ENCODE measurements at places on chromosomes 7 and 10.

GRCh38 chr7:94621120-94621519, 34.8 kb downstream of the SGCE start:
- DNase-seq: no peak

DNA sequence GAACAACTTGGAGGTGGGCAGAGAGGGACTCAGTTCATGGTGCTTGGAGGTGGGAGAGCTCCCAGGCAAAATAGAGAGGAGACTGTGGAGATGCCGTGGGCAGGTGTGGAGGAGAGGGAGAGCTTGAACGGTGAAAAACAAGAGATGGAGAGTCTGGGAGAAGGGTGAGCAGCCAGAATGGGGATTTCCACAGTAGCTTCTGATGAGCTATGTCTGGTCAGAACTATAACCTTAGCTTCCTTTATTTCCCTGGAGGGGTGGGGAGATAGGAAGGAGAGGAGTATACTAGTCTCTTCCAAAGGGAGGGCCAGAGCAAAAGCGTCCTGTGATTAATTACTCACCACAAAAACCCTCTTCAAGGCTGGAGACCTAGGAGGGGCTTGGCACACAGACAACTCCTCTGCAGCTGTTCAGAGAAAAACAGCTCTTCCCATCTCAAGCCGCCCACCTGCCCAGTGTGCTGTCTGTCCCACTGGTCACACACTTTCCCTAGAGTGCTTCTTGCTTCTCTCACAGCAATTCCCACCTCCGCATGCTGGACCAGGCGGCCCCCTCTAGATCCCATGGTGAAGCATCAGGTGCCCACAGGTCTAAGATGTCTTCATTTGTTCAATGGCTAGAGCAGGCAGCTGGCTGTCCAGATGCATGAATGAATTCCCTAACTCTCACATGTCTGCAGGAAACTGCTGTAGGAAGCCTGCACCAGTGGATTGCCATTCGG, 41.9 kb downstream of the TAS2R41 start:
- DNase-seq: no peak

GRCh38 chr7:91039033-91039432, 225.2 kb upstream of the FZD1 start:
- DNase-seq: no peak

- no peak for DNase-seq
These were observed 8.5 kb upstream of the SFR1 start for GRCh38 chr10:104113376-104113956.

DNA sequence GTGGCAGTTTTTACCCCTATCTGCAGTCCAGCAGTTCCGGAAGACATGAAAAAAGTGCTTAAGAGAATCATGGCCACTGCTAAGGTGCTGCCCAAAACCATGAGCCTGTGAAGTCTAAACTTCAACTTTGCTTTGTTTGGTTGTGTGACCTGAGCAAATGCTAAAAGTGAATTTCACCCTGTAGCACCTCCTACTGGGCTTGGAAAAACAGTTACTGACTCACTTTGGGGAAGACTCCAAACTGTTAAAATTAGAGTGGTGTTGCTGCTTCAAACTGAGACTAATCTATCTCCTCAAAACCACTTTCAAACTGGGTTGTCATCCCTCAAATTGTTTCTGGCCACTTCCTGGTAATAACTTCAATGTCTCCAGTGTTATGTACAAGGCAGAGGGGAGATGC, 21.3 kb downstream of the MKX start:
- no peak for DNase-seq

DNA sequence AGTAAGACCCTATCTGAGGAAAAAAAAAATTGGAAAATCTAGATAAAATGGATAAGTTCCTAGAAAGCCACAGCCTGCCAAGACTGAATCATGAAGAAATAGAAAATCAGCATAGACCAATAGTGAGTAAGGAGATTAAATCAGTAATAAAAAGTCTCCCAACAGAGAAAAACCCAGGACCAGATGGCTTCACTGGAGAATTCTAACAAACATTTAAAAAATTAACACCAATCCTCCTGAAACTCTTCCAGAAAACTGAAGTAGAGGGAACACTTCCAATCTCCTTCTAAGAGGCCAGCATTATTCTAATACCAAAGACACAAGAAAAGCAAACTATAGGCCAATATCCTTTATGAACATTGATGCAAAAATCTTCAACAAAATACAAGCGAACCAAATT, 8.8 kb upstream of the LIMK1 start:
- DNase-seq: no peak

GRCh38 chr10:100984672-100985177, 2.6 kb downstream of the MRPL43 start:
- DNase-seq: no peak

GRCh38 chr7:134495546-134495945, 31.8 kb upstream of the AKR1B10 start:
- DNase-seq: no peak

DNA sequence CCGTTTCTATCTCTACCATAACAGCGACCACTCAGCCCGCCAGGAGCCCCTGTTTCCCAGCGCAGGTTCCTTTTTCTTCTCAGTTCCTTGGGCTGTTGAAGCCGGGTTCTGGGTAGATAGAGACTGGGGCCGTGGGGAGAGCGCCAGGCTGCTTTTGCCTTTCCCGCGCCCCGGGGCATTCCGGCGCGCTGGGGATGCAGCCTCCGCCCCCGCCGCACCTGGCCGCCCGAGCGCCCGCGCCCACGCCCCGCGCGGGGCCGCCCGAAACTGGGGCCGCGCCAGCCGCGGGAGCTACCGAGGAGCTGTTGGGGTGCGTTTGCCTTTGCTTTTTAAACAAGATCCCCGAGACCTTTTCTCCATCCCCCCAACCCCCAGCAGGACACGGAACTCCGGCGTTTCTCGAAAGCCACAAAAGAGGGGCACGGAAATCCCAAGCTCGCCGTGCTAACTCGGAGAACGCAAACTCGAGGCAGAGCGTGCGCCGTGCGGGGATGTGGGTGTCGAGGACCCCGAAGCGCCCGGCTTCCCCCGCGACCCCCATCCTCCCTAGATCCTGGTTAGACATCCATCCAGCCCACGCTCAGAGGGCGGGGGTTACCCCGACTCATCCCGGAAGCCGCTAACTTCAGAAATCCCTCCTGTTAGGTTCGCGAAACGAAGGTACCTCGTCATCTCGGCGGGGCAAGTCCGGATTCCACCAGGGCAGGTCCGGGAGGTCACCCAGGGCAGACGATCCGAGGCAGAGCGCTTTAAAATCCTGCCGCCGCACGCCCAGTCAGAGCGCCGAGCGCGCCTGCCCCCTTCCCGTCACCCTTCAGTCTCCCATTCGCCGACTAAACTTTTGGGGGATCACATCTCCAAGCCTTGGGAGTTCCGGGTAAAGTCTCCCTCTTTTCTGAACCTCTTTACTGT, 1.0 kb downstream of the GRM8 start:
- DNase-seq: no peak

GRCh38 chr7:1907751-1908365, 237.8 kb downstream of the ELFN1 start:
- no peak for DNase-seq

- DNase-seq: no peak
These were observed 71.7 kb downstream of the CALD1 start for GRCh38 chr7:134851141-134851540.

- no peak for DNase-seq
These were observed 15.4 kb upstream of the PRF1 start for GRCh38 chr10:70617798-70618568.

DNA sequence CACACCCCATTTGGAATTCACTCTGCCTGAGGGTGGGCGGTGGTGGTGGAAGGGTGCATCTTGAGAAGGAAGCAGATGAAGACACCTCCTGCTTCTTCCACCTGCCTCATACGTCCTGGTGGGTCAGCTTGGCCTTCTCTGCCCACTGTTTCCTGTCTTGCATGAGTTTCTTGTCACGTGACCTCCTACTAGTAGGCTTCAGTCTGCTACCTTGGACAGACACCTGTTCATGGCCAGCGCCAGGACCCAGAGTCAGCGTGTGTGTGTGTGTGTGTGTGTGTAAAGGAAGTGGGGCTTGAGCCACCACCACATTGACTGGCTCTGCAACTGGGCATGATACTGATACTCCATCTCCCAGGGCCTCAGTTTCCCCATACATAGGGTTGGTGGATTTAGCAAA, 17.1 kb upstream of the VPS37D start:
- DNase-seq: no peak

GRCh38 chr10:87761153-87761552, 56.9 kb downstream of the ATAD1 start:
- DNase-seq: no peak

- DNase-seq: no peak
These were observed 229.6 kb downstream of the PRPF18 start for GRCh38 chr10:13816195-13816925.

- DNase-seq: no peak
These were observed 4.2 kb upstream of the IGFBP1 start for GRCh38 chr7:45884136-45884535.

DNA sequence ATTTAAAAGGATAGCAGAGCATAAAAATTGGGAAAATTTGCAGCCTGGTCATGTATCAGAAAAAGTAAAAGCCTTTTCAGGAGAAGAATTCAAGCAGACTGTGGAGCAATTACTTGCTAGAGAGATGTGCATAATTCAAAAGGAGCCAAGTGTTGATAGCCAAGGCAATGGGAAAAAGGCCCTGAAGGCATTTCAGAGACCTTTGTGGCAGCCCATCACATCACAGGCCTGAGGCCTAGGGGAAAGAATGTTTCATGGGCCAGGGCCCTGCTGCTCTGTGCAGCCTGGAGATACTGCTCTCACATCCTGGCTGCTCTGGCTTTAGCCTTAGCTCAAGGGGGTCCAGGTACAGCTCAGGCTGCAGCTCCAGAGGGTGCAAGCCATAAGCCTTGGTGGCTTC, 152.9 kb downstream of the MAGI2 start:
- DNase-seq: no peak

Measured in NCI-H1436 (cell line).